Inflammatory macrophage treated with lipopolysaccharide for 1 hour (primary cell): ENCODE measurements at places on chromosomes 12 and 14.

GRCh38 chr14:34013721-34014060 lies 62.8 kb upstream of the EGLN3 start:
- DNase-seq, result no peak

DNA sequence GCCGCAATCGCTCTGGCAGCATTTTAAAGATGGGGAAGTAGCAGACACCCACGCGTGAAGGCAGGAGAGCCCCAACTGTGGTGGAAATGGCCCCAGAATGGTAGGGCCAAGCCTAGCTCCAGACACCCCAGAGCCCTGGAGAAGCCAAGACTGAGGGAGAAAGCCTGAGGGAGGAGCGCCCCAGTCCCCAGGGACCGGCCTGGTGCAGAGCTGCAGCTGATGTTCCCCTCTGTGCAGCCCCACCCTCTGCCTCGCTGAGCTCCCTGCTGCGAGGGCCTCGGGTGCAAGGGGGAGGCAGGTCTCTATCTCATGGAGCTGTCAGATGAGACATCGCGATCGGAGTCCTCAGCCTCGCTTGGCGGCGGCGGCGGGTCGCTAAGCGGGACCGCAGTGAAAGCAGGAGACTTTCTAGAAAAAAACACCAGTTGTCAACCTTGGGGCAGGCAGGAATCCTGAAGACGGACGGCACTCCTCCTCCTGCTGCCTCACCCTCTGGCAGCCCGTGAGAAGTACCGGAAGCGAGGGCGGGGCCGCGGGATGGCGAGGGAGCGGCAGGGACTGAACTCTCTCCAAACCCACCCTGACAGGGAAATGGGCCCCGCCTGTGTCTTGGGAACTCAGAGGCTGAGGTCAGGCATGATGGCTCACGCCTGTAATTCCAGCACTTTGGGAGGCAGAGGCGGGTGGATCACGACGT lies 6.0 kb downstream of the GAPDH start:
- peak; percentile 65 for DNase-seq

DNA sequence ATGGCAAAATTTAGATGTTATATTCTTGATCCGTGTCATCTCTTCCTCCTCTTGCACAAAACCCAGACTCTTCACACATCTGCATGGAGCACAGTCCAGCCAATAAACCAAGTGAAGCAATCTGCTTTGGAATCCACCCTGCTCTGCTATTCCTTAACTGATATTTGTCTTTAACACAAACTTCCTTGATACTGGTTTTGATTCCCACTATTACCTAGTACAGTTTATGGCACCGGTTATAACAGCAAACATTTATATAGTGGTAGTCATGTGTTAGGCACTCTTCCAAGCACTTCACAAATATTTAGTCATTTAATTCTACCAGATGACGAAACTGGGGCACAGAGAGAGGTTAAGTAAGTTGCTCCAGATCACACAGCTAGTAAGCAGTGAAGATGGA lies 12.5 kb downstream of the STYK1 start:
- DNase-seq, result no peak

DNA sequence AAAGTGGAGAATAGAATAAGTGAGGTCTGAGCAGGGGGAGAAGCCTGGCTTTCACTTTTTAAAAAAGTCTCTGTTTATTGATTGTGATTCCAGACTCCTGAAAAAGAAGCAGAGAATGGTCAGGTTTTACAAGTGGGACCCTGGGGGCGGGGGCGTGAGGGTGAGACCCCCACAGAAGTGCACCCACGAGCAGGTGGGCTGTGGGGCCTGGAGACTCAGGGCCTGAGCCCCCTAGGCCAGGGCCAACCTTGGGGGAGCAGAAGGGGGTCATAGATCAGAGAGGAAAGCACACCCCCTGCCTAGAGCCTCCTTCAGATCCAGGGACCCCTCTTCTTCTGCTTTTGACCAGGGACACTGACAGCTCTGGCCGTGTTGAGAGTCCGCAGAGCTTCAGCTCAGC lies 180.3 kb downstream of the ADGRD1 start:
- DNase-seq, result no peak

- DNase-seq, result no peak
These were observed 21.4 kb downstream of the SYNE2 start for GRCh38 chr14:63874223-63874622.

GRCh38 chr12:99093166-99093565 lies 448.1 kb downstream of the APAF1 start:
- no peak for DNase-seq

DNA sequence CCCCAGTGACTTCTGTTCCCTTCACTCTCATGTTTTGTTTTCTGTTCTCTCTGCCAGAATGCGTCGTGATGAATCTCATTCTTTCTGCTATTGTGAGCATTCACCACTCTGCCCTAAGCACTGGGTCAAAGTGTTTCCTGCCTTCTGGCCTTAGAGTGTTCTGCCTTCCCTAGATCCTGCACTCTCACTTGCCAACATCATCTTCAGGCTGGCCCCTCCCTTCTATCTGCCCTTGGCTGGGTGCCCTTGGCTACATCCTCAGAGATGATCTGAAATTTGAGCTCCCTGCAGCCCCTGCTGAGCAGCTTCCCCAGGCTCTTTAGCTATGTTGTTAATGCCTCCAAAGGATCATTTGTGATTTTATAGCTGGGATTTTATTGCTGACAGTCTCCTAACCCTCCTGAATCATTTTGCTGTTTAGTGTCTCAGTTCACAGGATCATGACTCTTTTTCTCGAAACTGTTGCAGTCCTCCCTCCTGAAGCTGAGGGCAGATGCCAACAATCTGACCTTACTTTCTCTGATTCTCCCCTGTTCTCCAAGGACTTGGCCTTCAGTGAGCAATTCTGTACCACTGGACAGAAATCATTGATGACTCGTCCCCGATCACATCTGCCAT lies 4.5 kb downstream of the DHRS2 start:
- DNase-seq, result no peak

GRCh38 chr14:99098199-99098598 lies 173.8 kb downstream of the BCL11B start:
- no peak for DNase-seq

- no peak for DNase-seq
These were observed 10.1 kb downstream of the NOC4L start for GRCh38 chr12:132154341-132154761.

DNA sequence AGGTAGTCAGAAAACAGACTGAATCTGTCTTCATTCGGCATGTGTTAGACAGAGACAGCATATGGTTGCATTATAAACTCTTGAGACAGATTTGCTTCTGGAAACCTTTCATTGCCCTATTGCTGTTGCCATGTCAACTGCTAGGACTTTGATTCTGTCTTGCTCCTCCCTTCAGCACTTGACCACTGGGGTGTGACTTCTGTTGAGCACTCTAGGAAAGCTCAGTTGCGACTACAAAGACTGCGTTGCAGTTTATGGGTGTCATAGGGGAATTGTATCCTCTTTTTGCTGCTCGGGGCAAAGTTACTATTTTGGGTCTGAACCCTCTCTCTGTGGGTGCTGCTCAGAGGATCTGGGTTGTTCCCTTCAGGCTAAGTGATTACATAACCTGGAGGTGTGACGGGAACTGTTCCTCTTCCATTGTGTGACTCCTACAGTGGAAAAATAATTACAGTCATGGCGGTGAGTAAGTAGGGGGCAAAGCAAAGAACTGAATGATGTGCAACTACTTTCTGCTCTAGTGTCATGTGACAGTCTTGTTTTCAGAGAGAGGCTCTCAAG lies 44.3 kb upstream of the TRIM9 start:
- DNase-seq, result peak; percentile 52

GRCh38 chr12:95996034-95996658 lies at the start of gene HAL:
HAL (minus strand) TSS chr12:95996344; CDS start chr12:95995910, 434 bp downstream.
- peak; percentile 81 for DNase-seq

GRCh38 chr12:99386907-99387306 lies 260.6 kb upstream of the GARIN6 start:
- no peak for DNase-seq

DNA sequence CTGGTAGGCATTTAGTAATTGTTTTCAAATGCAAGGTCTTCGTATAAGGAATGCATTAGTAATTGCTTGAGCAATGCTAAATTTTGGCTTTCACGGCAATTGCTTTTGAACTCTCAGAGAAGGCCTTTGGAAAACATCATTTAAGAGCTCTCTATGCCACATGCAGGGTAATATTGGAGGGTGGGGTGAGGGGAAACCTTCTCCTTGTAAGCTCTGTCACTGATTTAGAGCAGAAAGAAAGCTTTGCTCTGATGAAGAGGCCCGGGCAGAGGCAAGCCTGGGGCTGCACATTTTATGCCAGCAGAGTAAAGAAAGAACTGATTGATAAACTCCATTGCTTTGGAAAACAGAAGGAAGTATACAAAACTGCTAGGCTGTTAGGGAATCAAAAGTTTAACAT lies 70.9 kb downstream of the TRIM9 start:
- DNase-seq, result no peak

GRCh38 chr14:61444215-61444768 lies 122.9 kb downstream of the PRKCH start:
- peak; percentile 38 for DNase-seq

DNA sequence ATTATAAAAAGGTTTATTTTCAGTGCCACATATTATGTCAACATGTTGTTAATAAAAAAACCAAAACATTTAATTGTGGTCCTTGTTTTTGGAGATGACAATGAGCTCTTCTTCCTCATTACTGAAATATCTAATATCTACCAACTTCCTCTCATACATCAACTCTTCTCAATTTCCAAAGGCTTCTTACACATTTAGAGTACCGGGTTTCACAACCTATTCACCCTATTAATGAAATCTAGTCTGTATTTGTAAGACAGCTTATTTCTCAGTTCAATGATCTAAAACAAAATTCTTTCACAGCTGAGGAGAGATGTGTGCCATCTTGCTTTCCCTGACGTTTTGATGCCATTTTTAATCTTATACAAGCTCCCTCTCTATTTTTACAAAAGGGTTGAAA lies 14.5 kb downstream of the NRDE2 start:
- no peak for DNase-seq

- no peak for DNase-seq
These were observed 15.1 kb downstream of the ZFC3H1 start for GRCh38 chr12:71648537-71648936.

DNA sequence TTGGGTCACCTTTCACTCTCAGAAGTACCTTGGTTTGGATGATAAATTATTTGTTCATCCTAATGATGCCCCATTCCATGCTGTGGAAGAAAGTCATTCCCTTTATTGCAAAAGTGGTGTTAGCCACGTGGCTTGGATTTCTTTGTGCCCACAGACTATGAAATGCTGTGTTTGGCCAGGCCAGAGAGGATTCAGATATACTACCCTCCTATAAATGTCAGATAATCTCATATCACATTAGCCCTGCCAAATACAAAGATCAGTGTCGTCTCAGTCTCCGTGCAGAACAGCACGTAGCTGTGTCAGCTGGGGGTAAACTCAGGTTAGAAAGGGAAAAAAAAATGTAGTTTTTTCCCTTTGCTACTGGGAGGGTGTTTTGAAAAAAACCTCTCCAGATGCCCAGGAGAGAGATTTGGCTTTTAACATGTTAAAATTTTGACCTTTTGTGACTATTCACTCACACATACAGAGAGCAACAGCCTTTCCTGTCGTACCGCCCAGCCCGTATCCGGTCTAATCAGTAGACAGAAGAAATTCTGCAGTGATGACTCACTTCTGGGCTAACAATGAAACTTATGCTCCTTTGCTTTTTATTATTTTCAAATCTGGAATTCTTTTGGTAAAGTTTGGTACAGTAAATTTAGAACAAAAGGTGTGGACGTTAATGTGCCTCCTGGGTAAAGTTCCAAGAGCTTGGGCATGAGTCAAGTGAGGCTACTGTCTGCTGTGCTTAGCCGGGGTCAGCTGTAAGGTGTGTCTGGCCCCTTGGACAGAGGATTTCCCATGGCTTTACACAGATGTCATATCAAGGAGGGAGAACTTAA lies 8.5 kb upstream of the PTPRB start:
- DNase-seq, result no peak

DNA sequence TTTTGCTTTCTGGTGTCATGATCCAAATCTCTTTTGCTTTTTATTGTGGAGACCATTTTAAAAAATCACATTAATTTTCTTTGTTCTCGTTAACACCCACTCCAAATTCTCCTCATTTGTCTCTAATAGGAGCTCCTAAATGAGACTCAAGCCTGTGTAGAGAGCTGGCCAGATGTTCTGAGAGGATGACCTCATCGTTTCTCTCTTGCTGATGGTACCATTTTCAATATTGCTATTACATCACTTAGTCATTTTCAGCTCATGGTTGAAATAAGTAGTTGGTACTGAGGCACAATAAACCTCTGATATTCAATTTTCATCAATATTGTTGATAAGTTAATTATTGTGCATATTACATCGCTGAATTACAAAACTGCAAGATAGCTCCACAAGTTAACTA lies 31.5 kb downstream of the SPTB start:
- no peak for DNase-seq
